ENCODE measurements at places on chromosomes 4 and X.

DNA sequence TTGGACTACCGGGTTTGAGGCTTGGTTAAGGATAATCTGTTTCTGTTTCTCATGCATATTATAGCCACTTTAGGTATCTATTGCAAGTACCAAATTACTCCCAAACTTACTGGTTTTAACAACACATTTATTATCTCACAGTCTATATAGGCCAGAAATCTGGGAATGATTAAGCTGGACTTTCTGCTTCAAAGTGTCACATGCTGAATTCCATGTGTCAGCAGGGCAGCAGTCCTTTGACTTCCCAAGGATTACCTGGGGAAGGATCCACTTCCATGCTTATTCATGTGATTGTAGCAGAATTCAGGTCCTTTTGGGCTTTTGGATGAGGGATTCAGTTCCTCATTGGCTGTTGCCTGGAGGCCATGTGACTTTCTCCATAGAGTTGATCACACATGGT lies 349.0 kb upstream of the TRAM1L1 start:
- no peak for DNase-seq

DNA sequence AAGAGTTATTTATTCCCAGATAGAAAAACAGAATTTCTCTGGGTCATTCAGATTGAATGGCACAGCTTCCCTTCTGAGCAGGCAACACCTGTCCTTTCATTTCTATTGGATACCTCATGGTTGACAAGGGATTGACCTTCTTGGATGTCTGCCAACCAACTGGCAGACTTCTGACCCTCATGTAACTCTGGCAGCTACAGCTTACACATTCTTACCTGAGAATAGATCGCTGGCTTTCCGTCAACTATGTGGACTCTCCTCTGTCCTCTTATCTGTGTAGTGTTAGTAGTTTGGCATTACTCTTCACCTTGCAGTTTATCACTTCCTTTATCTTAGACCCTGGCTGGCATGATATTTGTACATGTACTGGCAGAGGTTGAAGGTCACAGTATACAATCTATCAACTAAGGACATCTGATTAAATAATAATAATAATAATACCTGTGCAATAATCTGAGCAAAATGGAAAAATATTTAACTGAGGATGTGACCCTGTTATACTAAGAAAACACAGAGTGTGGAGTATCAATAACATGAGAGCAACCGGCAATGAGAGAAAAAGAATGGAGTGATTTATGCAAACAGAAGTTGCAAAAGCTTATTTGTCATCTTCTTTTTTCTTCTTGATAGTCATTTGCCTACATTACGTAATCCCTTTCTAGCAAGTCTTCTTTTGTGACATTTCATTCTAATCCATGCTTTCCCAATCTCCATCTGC lies 1118.2 kb downstream of the ARAP2 start:
- DNase-seq, result no peak

DNA sequence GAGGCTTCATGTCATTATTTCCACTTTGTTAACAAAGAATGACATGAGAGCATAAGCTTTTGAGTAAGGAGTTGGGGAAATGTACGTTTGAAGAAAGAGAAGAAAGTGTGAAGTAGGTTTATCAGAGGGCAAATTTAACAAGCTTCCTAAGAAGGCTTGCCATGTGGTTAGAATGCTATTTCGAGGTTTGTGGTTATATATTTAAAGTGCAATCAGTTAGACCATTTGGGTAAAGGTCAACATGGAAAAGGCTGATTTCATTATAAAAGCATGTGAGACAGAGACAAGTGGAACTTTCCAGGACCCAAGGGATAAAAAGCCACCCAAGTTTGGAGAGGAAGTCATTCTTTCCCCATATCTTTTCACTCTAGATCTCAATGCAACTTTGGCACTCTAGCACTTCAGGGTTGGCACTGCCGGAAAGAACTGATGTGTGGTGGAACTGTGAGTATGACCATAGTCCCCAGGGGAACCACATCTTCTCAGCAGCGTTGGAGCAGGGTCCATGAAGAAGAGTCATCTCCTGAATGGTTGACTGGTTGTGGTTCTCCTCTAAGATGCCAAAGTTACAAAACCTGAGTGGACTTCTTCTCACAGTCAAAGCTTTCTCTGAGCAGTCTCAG lies 529.9 kb downstream of the MID1IP1 start:
- no peak for DNase-seq

GRCh38 chrX:107541244-107541643 lies 87.1 kb upstream of the PRPS1 start:
- no peak for DNase-seq

DNA sequence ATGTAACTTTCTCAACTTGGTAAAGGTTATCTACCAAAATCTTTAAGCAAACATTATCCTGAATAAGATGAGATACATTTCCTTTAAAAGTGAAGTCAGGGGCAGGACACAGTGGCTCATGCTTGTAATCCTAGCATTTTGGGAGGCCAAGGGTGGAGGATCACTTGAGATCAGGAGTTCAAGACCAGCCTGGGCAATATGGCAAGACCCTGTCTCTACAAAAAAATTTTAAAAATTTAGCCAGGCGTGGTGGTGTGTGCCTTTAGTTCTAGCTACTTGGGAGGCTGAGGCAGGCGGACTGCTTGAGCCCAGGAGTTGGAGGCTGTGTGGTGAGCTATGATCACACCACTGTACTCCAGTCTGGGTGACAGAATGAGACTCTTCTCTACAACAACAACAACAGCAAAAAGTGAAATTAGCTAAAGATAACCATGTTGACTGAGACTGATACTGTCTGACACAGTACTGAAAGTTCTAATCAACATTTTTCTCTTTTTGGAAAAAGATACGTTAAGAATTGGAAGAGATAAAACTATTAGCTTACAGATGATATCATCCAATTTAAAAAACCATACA lies 4.9 kb downstream of the DCAF16 start:
- DNase-seq, result no peak

DNA sequence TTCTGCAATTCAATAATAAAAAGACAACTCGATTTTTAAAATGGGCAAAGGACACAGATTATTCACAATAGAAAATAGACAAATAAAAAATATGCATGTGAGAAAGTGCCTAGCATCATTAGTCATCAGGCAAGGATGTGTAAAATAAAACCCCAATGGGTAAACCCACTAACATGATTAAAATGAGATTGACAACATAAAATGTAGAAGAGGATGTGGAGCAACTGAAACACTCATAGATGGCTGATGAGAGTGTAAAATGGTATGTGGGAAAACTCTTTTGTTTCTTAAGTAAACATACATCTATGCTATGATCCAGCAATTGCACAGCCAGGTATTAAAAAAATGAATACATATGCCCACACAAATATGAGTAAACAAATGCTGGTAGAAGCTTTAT lies 177.6 kb downstream of the IQCM start:
- DNase-seq, result no peak

- DNase-seq, result no peak
Observed at GRCh38 chrX:111492085-111492484, 19.4 kb upstream of the SERTM2 start.

DNA sequence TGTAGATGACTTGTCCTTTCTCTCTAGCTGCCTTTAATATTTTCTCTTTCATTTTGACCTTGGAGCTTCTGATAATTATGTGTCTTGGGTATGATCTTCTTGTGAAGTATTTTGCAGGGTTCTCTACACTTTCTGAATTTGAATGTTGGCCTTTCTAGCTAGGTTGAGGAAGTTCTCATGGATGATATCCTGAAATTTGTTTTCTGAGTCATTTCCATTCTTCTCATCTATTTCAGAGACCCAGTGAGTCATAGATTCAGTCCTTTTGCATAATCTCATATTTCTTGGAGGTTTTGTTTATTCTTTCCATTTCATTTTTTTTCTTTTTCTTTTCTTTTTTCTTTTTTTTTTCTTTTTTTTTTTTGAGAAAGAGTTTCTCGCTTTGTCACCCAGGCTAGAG lies 585.7 kb upstream of the PABPC4L start:
- no peak for DNase-seq

DNA sequence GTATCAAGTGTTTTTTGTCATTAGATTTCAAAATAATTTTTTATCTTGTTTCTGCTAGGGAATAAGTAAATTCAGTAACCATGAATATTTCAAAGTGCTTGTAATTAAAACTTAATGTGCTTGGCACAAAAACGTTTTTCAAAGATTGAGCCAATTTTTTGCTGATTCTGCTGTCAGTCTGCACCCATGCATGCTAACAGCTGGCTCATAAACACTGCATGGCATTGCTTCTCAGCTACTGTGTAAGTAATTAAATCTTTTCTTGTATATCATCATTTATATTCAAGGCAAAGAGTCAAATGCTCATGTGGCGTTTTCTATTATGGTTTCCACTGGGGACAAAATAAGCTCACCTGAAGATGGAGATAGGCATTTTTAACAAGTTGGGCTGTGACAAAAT lies 66.8 kb upstream of the SPANXN2 start:
- DNase-seq, result no peak

GRCh38 chr4:102527695-102528283 lies 26.6 kb downstream of the NFKB1 start:
- DNase-seq, result no peak

GRCh38 chr4:150140774-150141400 lies 62.6 kb downstream of the DCLK2 start:
- peak; percentile 27 for DNase-seq

DNA sequence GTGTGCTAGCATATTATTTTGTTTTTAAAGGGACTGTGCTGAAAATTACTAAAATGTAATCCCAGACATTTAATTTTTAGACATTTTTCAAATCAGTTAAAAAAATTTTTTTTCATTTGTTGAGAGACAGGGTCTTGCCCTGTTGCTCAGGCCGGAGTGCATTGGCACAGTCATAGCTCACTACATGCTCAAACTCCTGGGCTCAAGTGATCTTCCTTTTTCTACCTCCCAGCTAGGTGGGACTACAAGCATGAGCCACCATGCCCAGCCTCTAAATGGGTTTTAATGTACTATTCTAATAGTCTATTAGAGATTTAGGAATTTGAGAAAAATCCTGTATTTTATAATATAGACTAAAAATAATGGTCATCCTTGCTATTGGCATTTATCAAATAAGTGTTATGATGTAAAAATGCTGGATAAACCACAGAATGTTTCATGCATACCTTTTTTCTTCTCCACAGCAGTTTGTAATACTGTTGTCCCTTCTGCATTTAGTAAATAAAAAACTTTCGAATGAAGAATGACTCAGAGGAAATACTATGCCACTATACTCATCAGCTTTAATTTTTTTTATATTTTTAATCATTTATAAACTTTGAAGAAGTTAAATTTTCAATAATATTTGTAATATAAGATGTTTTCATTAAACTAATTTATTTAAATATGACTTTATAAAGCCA lies 29.9 kb downstream of the CPEB2 start:
- DNase-seq, result no peak

DNA sequence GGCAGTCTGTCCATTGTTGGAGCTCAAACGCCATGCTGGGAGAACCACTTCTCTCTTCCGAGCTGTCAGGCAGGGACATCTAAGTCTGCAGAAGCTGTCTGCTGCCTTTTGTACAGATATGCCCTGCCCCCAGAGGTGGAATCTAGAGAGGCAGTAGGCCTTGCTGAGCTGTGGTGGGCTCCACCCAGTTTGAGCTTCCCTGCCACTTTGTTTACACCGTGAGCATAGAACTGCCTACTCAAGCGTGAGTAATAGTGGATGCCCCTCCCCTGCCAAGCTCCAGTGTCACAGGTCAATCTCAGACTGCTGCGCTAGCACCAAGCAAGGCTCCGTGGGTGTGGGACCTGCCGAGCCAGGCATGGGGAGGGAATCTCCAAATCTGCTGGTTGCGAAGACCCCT lies 145.7 kb downstream of the VSIG4 start:
- no peak for DNase-seq

DNA sequence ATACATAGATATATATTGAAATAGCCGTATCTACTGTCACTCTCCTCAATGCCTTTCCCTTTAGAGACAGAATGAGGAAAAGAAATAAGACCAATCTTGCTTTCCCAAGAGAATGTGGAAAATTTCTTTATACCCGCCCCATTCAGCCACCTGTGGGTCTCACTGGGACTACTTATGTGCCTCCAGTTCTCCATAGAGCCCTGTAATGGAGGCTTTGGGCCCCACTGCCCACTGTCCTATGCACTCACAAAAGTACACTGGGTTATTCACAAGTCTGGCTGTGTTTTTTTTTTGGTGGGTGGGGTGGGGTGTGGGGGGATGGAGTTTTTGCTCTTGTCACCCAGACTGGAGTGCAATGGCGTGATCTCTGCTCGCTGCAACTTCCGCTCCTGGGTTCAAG lies 70.4 kb upstream of the ELOVL6 start:
- no peak for DNase-seq

- no peak for DNase-seq
Observed at GRCh38 chr4:3338976-3339531, 46.2 kb downstream of the RGS12 start.

DNA sequence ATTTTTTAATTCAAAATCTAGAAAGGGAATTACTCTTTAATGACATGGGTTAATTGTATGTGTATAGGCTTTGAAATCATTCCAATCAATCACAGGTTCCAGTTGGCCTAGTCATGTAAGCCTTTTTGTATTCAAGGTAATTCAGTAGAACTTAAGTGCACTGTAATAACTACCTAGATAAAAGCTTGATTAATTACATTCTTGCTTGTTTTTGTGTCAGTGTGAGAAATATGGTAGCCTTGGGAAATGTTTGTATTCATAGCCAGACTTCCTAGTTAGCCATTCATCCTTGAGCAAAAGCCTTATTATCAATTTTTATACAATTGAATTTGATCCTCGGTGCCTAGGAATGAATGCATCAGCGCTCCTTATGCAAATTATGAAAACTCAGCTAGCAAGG lies 33.5 kb downstream of the TKTL2 start:
- no peak for DNase-seq

DNA sequence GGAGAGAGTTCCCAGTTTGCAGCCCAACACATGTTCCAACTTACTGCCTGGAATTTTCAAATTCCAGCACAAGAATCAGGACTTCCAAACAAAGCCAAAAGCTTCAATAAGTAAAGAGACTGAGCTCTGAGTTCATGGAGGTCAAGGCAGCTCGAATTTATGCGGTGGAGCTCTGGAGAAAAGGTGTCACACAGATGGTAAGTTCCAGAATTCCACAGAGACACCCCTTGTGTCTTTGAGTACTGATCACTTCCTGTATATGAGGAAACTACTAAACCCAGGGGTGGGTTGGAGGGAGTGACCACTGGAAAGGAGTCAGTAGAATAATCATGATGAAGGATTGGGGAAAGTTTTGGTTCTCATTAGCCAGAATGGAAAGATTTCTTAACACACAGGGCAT lies 118.5 kb upstream of the GUCY1A1 start:
- no peak for DNase-seq
